ENCODE measurements at places on chromosomes 5 and 9.

DNA sequence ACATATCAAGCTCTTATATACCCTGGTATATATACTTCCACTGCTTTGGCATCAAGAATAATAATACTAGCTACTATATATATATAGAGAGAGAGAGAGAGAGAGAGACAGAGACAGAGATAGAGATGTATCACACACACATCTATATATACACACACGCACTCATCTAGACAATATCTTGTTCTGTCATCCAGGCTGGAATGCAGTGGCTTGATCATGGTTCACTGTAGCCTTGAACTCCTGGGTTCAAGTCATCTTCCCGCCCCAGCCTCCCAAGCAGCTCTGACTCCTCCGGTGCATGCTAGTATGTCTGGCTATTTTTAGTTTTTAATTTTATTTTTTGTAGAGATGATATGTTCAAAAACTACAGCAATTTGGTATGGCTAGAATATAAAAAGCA lies 22.5 kb downstream of the ANKHD1 start:
- no peak for DNase-seq

DNA sequence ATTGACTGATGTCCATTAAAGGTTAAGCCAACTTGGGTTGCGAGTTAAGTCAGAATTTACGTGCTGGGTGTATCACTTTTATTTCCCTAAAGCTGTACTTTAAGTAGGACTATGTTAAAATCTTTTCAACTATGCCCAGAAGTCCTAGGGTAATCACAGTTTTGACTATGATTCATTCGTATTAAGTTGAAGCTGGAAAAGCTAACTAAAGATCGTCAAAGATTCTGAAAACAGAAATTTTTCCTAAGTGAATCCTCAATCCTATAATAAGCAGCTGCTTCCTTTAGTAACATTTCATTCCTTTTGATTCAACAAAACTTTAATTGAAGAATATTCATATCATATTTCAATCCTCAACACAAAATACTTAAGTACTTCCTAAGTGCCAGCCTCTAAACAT lies 460.4 kb downstream of the ACTL7B start:
- DNase-seq, result no peak

- no peak for DNase-seq
Measured at GRCh38 chr5:9265441-9266287, 280.2 kb downstream of the SEMA5A start.

GRCh38 chr9:90684106-90684505 lies 41.5 kb upstream of the DIRAS2 start:
- no peak for DNase-seq

GRCh38 chr5:74685979-74686631 lies 1.1 kb downstream of the HEXB start:
- no peak for DNase-seq

DNA sequence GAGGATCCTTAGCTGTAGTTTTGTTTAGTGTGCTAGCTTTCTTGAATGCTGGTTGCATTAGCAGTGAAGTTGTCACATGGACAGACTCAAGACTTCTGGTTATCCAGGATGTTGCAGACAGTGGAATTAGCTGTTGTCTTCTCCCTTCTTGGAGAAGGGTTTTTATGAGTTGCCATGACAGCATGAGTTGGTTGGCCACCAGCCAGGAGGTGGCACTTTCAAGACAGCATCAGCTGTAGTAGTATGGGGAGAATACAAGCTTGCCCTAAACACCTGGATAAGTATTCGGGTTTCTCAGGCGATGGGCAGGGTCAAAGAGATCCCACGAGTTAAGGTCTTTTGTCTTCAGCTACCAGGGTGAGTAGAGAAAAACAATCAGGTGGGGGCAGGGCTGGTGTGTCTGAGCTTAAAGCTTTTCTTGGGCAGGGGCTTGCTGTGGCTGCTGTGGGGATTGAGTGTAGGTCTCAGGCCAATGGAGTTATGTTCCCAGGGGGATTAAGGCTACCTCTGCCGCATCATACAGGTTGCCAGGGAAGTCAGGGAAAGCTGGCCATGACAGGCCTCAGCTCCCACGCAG lies 7.7 kb upstream of the C5orf47 start:
- no peak for DNase-seq

DNA sequence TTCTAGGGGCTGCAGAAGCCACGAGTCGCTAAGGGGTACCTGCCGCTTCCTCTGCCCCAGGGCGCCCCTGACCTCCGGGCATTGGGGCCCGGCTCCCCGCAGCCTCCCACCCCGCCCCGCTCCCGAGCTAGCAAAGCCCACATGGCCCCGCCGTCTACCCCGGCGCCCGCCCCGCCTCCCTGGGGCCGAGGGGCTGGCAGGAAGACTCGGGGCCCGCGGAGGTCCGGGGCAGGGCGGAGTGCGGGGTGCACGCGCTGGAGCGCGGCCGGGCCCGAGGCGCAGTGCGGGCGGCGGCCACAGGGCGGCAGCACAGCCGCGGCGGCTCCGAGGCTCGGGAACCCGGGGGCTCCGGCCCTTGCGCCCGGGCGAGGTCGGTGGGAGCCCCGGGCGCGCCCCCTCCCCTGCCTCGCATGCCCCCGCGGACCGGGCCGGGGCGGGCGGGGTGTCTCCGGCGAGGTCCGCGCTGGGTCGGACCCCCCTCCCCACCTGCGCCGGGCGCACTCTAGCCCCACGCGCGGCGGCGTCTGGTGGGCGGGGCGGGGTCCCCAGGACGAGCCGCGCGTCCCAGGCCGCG lies 6.7 kb downstream of the NRARP start:
- DNase-seq, result no peak

DNA sequence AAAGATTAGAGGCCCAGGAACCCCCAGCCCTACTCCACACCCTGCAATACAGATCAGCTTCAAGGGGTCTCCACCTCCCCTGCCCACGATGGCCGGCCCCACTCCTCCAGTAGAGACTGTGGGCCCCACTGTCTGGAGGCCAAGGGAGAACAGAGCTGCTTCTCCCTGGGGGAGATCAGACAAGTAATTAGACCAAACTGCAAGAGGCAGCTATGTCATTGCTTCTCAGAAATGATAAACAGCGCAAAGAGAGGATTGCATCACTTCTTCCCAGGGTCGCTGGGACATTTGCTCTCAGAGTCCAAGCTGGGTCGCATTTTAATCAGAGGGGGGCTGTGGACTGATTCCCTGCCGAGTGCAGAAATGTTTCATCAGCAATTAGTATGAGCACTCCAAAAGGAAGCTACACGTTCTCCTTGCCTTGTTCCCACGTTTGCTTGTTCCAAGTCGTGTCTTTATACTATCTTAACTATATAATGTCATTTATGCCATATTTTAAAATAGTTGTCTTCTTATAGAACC lies 59.9 kb downstream of the ROPN1L start:
- no peak for DNase-seq

- DNase-seq, result no peak
Measured at GRCh38 chr9:119318371-119318770, 50.9 kb downstream of the BRINP1 start.

DNA sequence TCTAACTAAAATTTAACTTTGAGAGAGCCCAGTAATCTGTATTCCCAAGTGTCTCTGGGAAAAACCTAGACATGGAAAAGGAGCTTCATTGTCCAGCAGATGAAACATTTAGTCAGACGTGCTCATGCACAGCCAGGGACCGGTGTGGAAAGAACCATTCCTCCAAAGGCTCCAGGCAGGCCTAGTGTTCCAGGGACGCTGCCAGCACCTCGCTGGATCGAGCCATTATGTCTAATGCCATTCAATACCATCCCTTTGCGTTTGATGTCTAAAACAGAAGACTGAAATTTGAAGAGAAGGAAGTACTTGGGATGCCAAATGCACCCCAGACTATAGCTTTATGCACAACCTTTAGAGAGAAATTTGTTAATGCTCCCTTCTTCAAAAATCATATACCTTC lies 1.4 kb upstream of the CHSY3 start:
- no peak for DNase-seq

DNA sequence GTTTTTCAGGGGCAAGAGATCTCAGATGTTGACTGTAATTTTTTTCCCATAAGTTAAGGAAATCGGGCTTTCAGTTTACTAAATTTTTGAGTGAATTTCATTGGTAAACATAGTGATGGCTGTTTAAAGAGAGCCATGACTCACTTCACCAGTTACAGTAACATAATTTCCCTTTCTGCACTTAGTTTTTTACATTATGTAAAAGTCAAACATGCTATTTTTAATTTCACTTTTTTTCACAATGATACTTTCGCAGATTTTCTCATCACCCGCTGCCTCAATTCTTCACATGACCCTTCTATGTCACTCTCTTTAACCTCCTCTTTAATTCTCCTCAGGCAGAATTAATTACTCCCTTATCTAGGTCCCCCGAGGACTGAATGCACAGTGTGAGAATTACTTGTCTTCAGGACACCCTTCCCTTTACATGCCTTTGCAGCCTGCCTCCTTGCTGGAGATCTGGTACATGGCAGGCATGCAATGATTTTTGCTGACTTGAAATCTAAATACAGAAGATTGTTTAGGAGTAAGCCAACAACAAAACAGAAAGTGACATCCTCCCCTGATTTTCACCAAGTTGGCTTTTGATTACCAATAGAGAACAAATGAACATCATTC lies 217.5 kb upstream of the S1PR3 start:
- no peak for DNase-seq

DNA sequence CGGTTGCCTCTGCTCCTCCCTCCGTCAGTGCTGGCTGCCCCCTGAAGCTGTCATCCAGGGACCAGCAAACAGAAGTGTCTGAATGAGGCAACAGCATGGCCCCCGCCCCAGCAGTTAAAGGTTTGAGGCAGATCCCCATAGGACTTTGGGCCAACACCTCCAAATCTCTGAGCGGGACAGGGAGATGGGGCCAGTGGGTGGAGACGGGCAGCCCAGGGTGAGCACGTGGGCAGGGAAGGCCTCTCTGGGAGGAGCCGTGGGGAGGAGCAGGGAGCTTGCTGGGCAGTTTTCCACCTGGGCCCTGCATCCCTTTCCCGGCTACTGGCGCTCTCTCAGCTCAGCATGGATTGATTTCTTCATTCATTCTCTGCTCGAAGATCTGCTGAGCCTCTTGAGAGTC lies 39.1 kb upstream of the NOTCH1 start:
- no peak for DNase-seq

DNA sequence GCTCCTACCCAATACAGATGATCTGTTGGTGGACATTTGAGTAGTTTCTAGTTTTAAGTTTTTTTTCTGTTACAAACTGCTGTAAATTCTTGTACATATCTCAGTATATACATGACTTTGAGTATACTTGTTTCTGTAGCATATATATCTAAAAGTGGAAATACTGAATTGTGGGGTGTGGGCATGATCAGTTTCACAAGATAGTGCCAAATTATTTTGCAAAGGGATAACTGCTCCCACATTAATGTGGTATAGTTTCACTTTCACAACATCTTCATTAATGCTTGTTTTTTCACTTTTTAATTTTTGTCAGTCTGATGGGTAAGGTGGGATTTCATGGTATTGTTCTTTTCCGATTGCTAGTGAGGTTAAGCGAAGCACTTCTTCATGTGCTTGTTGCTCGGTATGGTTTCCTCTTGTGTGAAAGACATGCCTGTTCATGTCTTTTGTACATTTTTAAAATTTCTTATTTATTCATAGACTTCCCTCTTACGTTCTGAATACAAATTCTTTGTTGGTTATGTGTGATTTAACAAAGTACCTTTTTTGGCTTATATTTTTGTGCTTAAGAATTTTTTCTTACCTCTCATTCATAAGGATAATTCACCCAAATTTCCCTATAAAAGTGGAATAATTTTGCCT lies 103.5 kb downstream of the CDC42SE2 start:
- no peak for DNase-seq

DNA sequence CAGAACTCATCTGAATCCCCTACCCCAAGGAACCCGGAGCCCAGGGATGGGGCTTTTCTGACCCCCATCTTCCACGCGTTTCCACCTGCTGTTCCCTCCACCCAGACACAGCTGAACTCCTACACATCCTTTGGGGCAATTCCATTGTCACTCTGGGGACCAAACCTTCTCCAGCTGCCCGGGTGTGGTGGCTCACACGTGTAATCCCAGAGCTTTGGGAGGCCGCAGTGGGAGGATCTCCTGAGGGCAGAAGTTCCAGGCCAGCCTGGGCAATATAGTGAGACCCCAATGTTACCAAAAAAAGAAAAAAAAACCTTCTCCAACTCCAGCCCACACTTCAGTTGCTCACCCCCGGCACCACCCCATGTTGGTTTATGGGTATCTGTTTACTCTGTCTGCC lies 8.1 kb downstream of the EPB41L4B start:
- DNase-seq, result no peak

DNA sequence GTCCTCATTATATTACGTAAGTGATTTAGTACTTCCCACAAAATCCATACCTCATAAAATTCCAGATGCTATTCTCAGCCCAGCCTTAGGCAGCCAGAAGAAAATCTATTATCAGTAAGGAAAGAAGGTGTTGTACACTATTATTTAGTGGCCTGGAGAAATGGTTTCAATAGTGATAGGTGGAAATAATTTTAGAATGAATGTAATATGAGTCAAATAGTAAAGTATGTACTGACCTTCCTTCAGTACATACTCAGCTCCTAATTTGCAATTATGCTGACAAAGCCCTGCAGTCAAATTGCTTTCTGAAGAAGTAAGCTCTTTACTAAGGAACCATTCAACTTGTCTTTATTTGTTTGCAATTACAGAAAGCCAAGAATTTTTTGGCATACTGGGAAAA lies 409.2 kb downstream of the HTR1A start:
- no peak for DNase-seq

GRCh38 chr9:2686911-2687310 lies 30.4 kb upstream of the KCNV2 start:
- DNase-seq, result no peak

GRCh38 chr5:90111364-90112032 lies 298.1 kb downstream of the CETN3 start:
- DNase-seq, result no peak

- DNase-seq, result no peak
Measured at GRCh38 chr9:112914524-112914923, 23.8 kb upstream of the SLC46A2 start.

DNA sequence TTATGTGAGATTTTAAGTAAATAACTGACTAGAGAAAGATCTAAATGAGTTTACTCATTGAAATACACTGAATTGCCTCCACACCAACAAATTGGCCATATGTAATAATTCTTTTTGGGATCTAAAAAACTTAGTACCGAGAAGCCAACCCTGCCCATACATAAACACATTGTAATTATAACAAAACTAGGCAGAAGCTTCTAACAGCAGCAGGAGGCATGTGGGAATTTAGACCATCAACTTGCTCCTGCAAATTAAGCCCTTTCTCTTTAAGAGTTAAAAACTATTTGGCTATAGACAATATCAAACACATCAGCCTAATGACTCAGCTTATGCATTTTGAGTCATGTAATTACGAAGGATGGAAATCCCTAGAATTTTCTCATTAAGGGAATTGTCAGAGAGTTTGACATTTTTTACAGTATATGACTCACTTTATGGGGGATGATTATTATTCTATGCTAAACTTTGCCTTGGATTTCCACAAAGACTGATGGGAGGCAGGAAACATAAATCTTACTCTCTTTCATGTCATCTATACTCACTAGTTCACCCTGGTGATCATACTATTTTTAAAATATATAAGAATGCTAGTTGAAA lies 1.0 kb downstream of the IL7R start:
- DNase-seq, result no peak

GRCh38 chr5:135266975-135267374 lies 132.1 kb downstream of the MACROH2A1 start:
- no peak for DNase-seq

GRCh38 chr5:140251527-140251973 lies 51.4 kb downstream of the PFDN1 start:
- no peak for DNase-seq

GRCh38 chr5:14213253-14213652 lies 70.1 kb downstream of the TRIO start:
- DNase-seq, result no peak

All from NK-92 treated with Interleukin-12 subunit alpha and Interleukin-12 subunit beta, amount 100 ng/mL, for 24 hours (cell line).